ENCODE measurements at places on chromosomes 7 and 10.

DNA sequence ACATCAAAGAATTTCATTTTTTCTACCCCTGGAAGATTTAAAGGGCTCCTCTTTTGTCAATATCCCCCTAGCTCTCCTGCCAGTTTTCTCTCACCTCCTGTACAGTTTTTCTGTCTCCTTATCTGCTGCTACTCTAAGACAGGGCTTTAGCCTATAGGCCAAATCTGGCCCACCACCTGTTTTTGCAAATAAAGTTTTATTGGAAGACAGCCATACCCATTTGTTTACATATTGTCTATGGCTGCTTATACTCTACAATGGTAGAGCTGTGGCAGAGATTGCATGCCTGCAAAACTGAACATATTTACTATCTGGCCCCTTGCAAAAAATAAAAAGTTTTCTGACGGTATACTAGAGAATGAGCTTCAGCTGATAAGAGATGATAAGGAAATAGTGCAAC lies 37.4 kb upstream of the GARS1 start:
- DNase-seq, result no peak

- no peak for DNase-seq
Observed at GRCh38 chr10:129531195-129531968, 64.3 kb downstream of the MGMT start.

- no peak for DNase-seq
Observed at GRCh38 chr7:322708-323111, 32.7 kb downstream of the FOXL3 start.

DNA sequence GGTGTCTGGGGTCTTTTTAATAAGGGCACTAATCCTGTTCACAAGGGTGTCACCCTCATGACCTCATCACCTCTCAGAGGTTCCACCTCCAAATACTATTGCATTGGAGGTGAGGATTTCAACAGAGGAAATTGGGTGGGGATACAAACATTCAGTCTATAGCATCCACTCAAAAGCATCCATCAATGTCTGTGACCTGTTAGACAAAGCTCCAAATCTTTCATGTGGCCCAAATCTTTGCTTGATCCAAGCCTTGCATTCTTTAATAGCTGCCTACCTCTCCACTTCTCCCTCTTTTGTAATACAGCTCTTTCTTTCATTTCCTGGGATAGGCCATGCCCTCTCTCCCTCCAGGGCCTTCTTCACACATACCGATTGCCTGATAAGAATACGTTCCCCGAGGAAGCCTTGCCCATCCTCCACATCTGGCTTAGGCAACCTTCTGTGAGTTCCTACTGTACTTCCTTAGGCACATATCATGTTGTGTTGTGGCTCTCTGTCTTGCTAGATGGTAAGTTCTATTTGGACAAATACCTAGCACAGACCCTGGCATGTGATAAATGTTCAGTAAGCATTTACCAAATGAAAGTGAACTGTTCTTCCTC lies 66.1 kb downstream of the CREM start:
- DNase-seq, result no peak

- no peak for DNase-seq
Observed at GRCh38 chr10:2949948-2950354, 117.4 kb upstream of the PFKP start.

GRCh38 chr7:425794-426188 lies 93.9 kb downstream of the PDGFA start:
- peak; percentile 52 for DNase-seq

DNA sequence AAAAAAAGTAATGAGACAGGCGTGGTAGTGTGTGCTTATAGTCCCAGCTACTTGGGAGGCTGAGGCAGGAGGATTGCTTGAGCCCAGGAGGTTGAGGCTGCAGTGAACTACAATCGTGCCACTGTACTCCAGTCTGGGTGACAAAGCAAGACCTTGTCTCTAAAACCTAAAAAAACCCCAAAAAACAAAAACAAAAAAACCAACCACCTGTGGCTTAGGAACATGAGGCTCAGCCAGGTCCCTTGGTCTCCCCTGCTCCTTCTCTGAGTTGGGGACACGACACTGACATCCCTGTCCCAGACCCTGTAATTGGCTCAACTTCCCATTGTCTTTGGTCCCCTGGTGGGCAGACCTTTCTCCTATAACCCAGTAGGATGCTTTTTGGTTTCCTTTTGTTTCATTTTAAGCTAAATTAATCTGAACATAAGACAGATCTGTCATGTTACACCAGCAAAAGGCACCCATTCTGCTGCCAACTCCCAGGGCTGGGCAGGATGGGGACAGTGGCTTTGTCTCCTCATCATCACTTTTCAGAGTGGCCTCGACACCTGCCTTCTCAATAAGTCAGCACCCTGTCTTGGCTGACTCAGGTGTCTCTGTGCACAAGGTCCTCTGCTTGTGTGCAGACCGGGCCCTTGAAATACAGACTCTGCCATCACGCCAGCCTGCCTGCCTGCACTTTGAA lies 74.4 kb downstream of the MYL10 start:
- DNase-seq, result no peak

DNA sequence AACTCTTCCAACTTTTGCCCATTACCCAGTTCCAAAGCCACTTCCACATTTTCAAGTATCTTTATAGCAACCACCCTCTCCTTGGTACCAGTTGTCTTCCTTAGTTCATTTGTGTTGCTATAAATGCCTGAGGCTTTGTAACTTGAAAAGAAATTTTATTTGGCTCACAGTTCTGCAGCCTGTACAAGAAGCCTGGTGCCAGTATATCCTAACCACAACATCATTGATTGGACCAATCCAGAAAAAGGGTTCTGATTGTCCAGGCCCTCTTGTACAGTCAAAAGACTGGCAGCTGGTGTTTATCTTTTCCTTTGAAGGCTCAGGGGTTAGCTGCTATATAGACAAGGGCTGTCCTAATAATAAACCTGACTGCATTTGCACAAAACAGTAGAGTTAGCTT lies 21.1 kb upstream of the ABCC2 start:
- DNase-seq, result no peak

DNA sequence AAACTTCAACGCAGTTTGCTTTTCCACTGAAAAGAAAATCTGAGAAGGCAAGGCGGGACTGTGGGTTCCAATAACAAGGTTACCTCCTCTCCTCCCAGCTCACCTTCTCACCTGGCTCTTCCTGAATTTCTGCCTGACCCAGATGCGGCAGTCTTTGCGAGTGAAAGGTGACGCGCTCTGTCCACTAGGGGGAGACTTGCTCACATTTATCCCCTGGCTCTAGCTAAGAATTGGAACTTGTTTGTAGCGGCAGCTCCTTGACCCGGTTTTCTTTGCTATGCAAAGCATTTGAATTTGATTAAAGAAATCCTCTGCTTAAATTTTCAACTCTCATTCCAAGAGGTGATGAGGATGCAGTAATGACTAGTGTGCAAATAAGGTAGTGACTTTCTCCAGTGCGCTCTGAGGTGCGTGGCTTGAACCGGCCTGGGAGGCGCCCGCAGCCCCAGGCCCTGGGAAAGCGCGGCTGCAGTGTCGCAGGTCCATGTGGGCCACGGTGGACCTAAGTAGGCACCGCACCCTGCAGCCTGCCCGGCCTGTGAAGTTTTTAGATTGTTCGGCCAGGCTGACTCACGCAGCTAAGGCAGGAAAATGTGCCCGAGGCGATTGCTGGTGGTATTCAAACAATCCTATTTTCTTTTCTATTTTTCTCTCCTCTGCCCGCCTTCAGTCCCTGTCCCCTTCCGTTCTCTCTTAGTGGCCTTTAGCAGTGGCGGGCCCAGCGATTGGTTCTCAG lies 336.9 kb upstream of the NPSR1 start:
- peak; percentile 50 for DNase-seq

- DNase-seq, result no peak
Observed at GRCh38 chr10:90328896-90329295, 528.9 kb downstream of the HTR7 start.

DNA sequence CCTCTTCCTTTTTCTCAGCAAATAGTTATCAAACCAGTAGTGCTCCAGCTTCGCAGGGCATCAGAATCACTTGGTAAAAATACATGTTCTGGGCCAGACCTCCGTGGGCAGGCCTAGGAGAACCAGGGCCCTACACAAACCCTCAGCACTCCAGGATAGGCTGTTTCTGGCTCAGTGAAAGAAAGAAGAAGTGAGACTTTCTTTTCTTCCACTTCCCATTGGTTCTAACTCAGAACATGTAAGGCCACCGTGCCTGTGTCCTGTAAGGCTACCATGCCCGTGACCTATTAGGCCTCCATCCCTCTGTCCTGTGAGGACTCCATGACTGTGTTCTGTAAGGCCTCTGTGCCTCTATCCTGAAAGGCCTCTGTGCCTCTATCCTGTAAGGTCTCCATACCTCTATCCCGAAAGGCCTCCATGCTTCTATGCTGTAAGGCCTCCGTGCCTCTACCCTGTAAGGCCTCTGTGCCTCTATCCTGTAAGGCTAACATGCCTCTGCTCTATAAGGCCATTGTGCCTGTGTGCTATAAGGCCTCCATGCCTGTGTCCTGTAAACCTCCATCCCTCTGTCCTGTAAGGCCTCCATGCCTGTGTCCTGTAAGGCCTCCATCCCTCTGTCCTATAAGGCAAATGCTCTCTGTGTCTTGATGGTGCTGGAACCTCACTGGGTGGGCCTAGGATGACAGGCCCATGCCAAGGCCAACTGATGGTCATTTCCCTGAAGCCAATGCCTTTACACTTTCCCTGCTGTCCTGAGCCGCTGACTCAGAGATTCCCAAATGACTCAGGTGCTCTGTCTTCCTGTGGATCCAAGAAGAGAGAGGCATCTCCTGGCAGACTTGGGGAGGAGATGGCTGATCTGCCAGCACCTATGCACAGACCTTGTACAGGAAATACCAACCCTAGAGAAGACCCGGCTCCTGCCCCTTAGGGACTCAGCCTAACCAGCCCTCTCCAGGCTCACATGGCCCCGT lies 96.6 kb upstream of the CACUL1 start:
- no peak for DNase-seq

DNA sequence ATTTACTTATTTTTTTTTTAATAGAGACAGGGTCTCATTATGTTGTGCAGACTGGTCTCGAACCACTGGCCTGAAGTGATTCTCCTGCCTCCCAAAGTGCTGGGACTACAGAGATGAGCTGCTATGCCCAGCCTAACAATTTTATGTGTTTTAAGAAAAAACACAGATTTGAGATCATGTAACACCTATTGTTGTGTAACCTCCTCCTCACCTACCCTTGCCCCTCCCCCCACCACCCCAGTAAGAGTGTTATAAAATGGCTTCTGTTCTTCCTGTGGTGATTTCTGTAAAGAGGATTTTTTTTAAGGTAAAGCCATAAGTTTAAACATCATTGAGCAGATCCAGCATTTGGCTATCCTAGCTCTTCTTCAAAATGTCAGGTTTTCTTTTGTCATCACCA lies 7.6 kb downstream of the ARMC10 start:
- DNase-seq, result no peak

- no peak for DNase-seq
Observed at GRCh38 chr10:97243836-97244235, 48.6 kb downstream of the ARHGAP19 start.
